HS-27A (cell line): ENCODE measurements at places on chromosomes 3 and 15.
A peak's percentile ranks its signal among the peaks of the same experiment; 100 is the strongest.

GRCh38 chr3:113151461-113152031 lies 59.8 kb upstream of the BOC start:
- DNase-seq, result no peak

GRCh38 chr3:12372741-12373280 lies 83.9 kb downstream of the PPARG start:
- no peak for DNase-seq

GRCh38 chr3:125062904-125063618 lies 7.3 kb upstream of the HEG1 start:
- peak; percentile 99 for DNase-seq

DNA sequence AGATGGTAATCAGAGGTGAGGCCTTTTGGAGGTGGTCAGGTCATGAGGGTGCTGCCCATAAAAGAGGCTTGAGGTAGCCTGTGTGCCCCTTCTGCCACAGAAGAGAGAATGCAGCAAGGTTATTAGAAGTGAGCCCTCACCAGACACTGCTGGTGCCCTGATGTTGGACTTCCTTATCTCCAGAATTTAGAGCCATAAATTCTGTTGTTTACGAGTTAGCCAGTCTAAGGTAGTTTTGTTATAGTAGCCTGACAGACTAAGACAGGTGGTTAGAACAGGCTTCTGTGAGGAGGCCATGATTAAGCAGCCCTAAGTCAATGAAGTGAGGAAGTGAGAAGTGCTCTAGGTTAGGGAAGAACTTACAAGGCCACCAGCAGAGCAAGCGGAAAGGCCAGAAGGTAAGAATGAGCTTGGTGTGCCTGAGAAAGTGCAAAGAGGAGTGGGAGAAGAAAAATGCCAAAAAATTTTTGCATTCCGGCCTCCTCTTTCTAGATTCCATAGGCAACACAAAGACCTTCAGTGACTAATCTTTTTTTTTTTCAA lies 44.2 kb upstream of the STT3B start:
- DNase-seq, result no peak

GRCh38 chr3:186826410-186826975 lies 16.0 kb upstream of the ADIPOQ start:
- no peak for DNase-seq

DNA sequence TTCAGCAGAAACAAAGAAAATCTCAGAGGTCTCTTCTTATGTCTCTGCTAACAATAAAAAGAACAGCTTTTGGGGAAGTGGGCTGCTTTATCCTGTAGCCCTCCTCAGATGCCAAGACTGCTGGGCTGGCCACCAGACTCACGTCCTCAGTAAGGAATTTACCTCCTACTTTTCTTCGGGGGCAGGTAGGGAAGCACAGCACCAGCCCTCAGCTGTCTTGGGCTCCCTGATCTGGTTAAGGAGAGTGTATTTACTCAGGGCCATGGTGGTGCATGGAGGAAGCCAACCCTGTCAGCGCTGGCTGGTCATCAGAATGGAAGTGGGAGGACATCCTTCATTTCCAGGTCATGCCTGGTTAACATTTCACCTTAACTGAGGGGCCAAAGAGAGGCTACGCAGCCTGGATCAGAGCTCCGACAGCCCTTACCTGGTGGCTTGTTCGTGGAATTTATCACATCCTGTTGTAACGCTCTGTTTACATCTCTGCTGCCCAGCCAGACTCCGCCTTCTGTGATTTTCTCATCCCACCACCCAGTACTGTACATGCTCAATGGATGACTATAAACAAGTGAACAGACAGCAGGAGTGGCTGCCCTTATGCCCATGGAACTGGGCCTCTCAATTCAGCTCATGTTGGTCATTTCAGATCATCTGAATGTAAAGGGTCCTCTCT lies 108.3 kb downstream of the IGF2BP2 start:
- DNase-seq, result no peak

- peak; percentile 82 for DNase-seq
Measured at GRCh38 chr15:42490671-42491538, at the start of gene ZNF106. Gene ZNF106, minus strand, starts transcription at chr15:42491141. Its CDS starts 18,852 bp downstream, at chr15:42472289.

- no peak for DNase-seq
Measured at GRCh38 chr3:124802061-124802698, 71.9 kb downstream of the UMPS start.

DNA sequence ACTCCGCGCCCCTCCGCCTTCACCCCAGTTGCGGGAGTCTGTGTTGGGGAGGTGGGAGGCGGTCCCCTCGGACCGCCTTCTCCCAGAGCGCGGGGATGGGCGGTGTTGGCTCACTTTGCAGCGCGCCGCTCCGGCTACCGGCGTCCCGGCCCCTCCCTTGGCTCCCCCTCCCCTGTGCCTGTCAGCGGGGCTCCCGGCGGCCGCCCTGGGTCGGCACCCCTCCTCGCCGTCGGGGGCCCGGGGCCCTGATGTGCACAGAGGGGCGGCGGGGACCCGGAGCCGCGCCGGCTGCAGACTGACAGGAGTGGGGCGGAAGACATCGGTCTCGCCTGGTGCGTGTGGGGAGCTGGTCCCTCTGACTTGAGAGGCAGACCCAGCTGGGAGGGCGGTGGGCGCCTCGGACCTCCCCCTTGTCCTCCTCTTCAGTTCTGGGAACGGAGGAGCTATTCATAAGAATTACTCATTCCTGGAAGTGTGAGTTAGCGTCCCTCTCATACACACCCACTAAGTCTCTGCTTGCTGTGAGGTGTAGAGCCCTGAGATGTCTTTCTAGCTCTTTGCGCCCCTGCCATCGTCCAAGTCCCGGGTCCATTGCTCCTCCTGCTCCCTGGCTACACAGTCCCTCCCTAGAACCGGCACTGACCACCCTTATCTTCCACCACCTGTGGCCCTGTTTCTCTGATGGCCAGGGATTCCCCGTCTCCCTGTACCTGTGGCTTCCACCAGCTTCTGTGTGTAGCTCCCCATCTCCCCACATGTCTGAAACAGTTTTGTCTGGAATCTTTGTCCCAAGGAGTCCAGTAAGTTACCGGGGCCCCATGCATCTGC lies 42.3 kb upstream of the ROPN1 start:
- no peak for DNase-seq

GRCh38 chr3:63245726-63246241 lies 32.3 kb upstream of the SYNPR start:
- no peak for DNase-seq

DNA sequence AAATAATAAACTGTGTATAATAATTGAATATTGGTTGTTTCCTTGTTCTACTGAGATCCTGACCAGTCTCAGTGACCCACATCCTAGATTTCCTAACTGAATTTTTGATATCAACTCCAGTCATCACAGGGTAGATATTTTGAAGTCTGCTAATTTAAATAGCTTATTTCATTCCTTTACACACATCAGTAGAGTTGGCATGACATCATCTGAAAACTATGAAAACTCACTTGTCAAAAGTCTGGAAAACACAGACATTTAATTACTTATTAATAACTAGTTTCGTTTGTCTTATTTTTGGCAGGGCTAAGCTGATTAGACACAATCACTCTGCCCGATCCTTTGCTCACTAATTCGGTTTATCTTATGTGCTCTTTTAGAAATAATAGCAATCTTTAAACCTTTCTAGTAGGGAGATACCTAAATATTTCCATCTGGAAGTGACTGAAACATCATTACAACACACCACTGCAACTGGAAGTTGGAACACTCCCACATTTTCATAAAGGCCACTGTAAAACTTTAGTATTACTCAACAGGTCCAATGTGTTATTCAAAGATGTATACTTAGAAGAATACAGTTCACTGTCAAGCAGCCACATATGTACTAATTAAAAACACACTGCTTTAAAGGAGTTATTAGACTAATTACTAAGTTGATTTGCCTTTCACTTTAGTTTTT lies 198.4 kb upstream of the ZNF717 start:
- no peak for DNase-seq

- no peak for DNase-seq
Measured at GRCh38 chr3:149955449-149955848, 15.2 kb downstream of the PFN2 start.

DNA sequence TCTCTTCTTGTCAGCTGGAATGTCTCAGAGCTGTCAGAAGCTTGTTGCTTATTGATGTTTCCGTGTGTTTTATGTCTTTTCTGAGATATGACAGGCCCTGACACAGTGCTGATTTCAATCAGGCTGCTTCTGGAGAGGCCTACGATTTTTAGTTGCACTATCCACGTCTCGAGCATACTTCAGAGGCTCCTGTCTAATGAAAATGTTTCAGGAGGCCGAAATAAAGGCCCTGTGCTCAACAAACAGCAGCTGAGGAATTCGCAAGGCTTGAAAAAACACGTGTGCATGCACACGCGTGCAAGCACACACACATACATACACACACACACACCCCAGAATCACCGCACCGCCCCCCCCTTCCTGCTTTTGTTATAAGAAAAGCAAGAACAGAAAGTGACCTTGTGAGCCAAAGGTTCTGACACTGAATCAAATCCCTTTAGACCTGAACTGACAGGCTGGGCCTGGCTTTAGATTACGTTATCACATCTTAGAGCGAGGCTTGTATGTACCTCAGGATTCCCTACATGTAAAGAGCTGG lies 296.6 kb downstream of the NR2F2 start:
- DNase-seq, result no peak

- DNase-seq, result no peak
Measured at GRCh38 chr15:65354835-65355172, 23.0 kb downstream of the IGDCC3 start.

- no peak for DNase-seq
Measured at GRCh38 chr15:39321977-39322376, 258.9 kb upstream of the THBS1 start.

GRCh38 chr3:123559040-123559861 lies 25.6 kb downstream of the HACD2 start:
- DNase-seq, result no peak

DNA sequence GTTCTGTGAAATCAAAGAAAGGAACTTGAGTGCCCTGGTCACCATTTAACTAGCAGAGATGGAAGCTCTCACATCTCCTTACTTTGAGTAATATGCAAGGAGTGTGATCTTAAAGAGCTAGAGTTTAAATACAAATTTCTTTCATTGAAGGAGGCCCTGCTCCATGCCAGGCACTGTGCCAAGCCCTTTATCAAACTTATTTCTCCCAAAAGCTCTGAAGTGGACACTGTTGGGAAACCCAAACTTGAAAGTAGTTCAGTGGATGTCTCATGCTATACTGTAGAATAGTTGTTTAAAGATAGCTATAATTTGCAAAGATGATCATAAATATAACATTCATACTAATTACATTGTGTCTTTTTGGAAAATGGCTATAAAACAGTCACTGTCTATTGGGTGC lies 17.1 kb downstream of the GALNT15 start:
- DNase-seq, result no peak

DNA sequence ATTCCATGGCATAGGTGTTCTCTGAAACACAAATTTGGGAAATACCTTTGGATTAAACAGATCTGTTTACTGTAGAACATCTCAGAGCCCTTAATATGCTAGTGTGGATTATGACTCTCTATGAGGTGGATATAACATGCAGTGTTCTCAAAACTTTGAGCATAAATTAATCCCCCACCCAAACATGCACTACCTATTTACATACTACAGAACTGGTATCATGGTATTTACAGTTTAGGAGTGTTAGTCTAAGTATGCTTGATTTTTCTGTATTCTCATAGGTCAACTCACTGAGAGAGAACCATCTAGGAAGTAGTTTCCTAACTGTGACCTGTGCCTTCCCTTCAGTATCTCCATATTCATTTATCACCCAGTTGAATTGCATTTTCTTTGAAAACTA lies 30.9 kb upstream of the ZNF609 start:
- DNase-seq, result no peak

- no peak for DNase-seq
Measured at GRCh38 chr15:81265256-81265943, 58.5 kb downstream of the STARD5 start.

DNA sequence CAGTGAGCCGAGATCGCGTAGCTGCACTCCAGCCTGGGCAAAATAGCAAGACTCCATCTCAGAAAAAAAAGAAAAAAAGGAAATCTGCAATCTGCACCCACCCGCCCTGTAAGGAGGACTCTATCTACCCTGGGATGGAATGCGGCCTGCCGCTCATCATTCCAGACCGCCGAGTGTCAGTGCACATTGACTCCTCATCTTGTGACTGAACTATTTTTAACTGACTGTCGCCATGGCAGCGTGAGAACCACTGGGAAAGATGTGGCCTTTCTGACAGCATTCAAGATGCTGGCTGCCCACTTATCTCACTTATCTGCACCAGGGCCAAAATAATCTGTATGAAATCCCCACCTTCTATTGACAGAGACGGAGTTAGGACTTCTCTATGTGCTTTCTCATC lies 38.8 kb upstream of the ANKRD34C start:
- DNase-seq, result no peak

DNA sequence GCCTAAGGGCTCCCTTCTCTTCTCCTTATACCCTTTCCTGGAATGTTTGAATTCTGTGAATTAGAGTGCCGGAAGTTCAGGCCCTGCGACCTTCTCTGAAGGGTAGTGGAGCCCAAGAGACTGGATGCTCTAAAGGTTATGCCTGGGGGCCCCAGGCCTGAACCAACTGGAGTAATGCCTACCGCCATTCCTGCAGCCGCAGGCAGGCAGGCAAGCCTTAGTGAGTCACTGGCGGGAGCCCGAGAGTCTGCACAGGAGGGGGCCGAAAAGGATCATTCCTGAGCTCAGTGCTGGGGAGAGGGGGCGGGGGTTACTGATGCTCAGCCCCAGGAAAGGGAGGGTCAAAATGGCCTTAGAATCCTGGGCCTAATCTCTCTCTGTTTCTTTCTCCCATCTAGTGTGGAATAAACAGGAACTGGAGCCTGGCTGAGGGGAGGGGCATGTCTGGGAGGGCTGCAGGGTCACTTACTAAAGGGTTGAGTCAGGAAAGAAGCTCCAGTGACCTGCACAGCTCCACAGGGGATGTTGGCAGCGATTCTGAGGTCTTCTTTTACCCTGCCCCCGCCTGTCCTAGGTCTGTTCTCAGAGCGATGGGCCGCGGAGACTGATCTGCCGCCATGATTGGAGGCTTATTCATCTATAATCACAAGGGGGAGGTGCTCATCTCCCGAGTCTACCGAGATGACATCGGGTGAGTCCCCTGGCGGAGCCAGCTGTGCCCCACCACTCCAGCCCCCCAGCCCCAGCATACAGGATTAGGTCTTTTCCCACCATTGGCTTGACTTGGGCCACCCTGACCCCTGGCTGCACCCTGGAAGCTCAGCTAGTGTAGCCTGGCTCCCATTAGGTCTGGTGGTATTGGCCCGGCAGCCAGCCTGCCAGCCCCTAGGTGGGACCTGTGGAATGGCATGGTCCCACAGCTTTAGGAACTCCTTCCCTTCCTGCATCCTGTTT lies 2.0 kb downstream of the AP2M1 start:
- peak; percentile 83 for DNase-seq
